Kidney epithelial cell (primary cell): ENCODE measurements at places on chromosomes 7 and 10. TPM values are rescaled to one million over a fixed set of nuclear protein-coding genes. Genes with fewer than 3 reads are reported as not detected.

The H2BK1 gene
- total RNA-seq = not detected in 2 replicates

The IQUB gene
- total RNA-seq = 0.21 and 0.63 TPM in 2 replicates

GRCh38 chr7:2477447-2478398 lies 1.5 kb upstream of the GRIFIN start:
- DNase-seq = no peak

DNA sequence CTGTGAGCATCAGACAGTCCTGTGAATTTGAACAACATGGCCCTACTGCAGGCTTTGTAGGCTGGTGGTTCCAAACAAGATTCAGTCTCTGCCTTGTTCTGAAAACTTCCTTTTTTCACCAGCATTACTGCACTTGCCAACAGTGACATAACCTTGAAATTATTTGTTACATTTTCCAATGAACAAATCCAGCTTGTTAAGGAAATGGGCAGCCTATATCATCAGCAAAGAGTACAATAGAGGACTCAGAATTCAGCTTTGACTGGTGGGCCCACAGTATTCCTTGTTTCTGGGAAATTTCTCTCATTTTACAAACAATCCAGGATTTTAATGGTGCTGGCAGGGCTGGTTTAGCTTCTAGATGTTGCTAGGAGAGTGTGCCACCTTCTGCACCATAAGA lies 703.7 kb upstream of the FZD8 start:
- DNase-seq = no peak

The PALD1 gene
- 3.4 and 3.9 TPM in 2 replicates for total RNA-seq

The ITIH2 gene
- not detected in 2 replicates for total RNA-seq

- DNase-seq = no peak
Observed at GRCh38 chr7:81284576-81284975, 365.7 kb upstream of the SEMA3C start.

The NKX1-2 gene
- not detected in 2 replicates for total RNA-seq

- DNase-seq = no peak
Observed at GRCh38 chr7:140049339-140050024, 13.3 kb downstream of the PARP12 start.

DNA sequence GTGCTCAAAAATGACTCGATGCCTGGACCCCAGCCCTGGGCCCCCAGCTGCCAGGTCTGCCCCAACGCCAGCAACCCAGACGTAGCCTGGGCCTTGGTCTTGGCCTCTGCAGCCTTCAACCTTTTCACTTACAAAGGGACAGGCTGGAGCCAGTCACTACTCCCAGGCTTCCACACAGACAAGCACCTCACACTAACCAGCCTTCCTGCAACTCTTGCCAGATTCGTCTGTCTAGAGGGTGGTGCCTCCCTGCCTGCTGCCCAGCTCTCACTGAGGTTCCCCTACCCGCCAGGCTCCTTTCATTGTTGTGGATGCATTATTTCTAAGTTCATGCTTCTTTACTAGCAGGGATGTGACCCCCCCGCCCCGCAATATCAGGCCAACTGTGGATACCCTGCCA lies 56.3 kb downstream of the NUDCD3 start:
- no peak for DNase-seq

The SEMA3C gene
- total RNA-seq = 84.8 and 113 TPM in 2 replicates

DNA sequence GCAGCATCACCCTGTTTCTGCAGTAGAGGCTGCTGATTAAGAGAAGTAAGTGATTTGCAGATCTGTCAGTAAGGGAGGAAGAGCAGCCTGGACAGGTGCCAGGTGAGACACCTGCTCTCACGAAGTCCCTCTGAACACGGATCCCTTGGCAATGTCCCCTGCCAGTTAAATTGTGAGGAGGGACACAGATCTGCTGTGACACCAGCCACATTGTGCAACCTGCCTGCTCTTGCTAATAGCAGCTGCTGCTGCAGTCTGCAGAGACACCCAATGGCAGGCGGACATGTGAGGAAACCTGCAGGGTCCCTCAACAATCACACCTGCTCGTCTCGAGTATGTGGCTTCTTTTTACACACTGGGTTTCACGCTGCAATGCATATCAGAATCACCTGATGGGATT lies 31.9 kb downstream of the ANXA11 start:
- no peak for DNase-seq

DNA sequence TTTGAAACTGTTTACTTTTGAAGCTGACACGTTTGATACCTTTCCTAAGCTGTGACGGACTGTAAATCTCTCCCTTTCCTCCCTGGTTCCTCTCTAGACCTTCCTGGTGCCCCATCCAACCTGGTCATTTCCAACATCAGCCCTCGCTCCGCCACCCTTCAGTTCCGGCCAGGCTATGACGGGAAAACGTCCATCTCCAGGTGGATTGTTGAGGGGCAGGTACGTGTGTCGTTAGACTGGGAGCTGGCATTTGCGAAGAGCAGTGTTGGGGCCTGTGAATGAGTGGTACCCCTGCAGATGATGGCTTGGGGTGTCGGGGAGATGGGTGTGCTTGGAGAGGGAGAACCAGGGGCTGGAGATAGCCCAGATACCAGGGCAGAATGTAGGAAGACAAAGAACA lies 602.7 kb upstream of the FOXK1 start:
- DNase-seq = no peak

DNA sequence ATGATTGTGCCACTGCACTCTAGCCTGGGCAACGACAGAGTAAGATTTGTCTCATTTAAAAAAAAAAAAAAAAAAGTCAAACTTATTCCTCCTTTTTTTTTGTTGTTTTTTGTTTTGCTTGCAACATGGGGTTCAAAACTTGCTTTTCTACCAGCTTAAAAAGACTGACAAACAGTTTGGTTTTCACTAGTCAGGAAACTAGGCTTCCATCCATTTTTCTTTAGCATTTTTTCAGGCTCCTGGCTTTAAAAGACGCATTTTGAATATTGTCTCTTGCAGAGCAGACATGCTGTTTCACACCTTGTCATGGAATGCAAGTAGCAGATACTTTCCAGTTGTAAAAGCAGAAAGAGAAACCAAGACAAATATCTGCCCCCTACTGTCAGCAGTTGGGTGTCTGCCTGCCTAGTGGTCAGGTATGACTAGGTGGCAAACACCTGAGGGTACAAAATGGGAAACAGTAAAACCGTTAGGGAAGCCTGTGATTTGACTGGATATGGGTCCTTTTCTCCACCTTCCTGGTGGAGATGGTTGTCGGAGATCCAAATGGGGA lies 139.9 kb downstream of the CCDC71L start:
- no peak for DNase-seq

GRCh38 chr10:67803588-67804394 lies 34.2 kb downstream of the DNAJC12 start:
- DNase-seq = no peak

- DNase-seq = no peak
Observed at GRCh38 chr7:25726781-25727311, 425.2 kb upstream of the NFE2L3 start.

DNA sequence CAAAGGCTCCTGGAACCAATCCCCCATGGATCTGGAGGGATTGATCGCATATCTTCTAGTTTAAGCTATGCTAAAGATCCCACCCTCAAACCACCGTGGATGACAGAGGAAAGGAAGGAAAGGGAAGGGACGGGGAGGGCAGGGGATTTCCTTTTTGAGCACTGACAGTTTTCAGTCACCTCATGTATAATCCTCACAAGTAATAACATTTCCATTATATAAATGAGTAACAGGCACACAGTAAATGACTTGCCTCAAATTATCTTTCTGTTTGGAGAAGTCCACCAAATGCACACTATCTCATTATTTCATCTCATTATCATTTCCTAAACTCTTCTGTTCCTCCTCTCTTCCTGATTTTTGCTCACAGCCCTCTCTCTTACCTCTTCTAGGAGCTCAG lies 127.1 kb upstream of the AOAH start:
- DNase-seq = no peak

The VENTX gene
- not detected in 2 replicates for total RNA-seq

The SPDYE2 gene
- total RNA-seq = not detected in 2 replicates

GRCh38 chr10:47152861-47153349 lies 147.1 kb upstream of the GDF10 start:
- DNase-seq = no peak

- DNase-seq = no peak
Observed at GRCh38 chr7:71404726-71405345, 272.9 kb downstream of the GALNT17 start.

The EPDR1 gene
- total RNA-seq = 26.4 and 44.1 TPM in 2 replicates

- peak; percentile 29 for DNase-seq
Observed at GRCh38 chr7:7772397-7772821, 54.0 kb upstream of the RPA3 start.

GRCh38 chr7:130996833-130997231 lies 262.8 kb upstream of the KLF14 start:
- no peak for DNase-seq

DNA sequence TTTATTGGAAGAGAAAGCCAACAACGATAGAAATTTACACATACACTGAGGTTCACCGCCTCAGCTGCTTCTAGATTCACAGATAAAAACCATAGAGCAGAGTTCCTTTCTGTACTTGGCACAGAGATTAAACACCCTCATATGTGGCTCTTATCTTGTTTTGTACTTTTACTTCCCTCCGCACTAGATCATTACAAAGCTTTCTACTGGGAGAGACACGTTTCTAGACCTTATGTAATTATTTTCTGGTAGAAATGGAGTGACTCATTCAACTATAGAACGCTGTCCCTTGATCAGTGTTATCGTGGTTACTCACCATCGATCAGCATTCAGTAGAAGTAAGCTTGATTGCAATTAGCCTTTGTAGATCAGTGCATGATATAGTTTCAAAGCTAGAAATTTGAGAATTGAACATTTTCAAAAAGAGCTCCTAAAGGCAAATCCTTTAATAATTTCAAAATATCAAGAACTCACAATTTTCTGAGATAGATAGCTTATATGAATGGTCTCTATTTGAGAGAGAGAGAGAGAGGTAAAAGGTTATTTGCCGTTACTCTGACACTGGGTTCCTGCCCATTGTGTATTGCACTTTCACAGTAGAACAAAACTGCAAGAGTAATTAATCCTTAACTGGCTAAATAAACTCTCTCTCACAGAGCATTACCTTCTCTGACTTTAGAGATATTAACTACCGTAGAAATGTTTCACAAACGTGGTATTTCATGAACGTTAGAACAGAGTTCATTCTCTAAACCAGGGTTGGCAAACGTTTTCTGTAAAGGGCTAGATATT lies 26.1 kb upstream of the DNAJC1 start:
- DNase-seq = no peak

- no peak for DNase-seq
Observed at GRCh38 chr7:111085356-111085755, 5.6 kb upstream of the LRRN3 start.

The HOGA1 gene
- total RNA-seq = 3.4 and 5.1 TPM in 2 replicates

The SAP25 gene
- total RNA-seq = 0.62 TPM in 1 of 2 replicates, not detected in the other

GRCh38 chr7:85185424-85186082 lies 1.3 kb downstream of the SEMA3D start:
- DNase-seq = no peak

- DNase-seq = no peak
Observed at GRCh38 chr7:47181746-47182361, 400.1 kb downstream of the TNS3 start.

DNA sequence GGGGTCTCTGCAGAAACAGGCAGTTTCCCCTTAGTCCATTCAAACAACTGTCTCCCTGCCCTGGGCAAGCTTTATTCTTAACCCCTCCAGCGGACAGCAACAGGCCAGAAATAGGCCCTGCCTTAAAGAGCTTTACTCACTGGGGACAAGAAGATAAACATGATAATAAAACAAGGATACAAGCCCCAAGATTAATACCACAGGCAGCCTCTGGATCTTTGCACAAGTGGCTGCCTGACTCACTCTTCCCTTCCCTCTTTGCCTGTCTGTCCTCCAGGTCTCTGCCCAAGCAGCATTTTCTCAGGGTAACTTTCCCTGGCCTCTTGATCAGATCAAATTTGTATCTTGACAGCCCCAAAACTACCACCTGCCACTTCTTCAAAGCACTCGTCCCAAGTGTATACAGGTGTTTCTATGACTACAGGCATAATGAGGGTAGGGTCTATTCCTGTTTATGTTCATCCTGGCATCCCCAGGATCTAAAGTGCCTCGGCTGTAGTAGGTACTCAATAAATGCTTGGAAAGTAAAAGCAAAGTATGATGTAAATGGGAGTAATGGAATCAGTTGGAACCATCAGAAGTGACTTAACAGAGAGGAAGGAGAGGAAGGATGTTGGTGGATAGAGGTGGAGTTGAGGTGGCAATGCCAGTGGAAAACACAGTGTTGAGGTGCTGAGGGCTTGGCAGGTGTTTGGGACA lies 7.0 kb upstream of the CAMK2G start:
- DNase-seq = no peak

GRCh38 chr10:95716866-95717265 lies 23.1 kb upstream of the TCTN3 start:
- no peak for DNase-seq

The NEUROD6 gene
- not detected in 2 replicates for total RNA-seq

The POLR2J2 gene
- total RNA-seq = 0.14 and 1.2 TPM in 2 replicates
